ENCODE measurements at places on chromosomes 11 and 22.

DNA sequence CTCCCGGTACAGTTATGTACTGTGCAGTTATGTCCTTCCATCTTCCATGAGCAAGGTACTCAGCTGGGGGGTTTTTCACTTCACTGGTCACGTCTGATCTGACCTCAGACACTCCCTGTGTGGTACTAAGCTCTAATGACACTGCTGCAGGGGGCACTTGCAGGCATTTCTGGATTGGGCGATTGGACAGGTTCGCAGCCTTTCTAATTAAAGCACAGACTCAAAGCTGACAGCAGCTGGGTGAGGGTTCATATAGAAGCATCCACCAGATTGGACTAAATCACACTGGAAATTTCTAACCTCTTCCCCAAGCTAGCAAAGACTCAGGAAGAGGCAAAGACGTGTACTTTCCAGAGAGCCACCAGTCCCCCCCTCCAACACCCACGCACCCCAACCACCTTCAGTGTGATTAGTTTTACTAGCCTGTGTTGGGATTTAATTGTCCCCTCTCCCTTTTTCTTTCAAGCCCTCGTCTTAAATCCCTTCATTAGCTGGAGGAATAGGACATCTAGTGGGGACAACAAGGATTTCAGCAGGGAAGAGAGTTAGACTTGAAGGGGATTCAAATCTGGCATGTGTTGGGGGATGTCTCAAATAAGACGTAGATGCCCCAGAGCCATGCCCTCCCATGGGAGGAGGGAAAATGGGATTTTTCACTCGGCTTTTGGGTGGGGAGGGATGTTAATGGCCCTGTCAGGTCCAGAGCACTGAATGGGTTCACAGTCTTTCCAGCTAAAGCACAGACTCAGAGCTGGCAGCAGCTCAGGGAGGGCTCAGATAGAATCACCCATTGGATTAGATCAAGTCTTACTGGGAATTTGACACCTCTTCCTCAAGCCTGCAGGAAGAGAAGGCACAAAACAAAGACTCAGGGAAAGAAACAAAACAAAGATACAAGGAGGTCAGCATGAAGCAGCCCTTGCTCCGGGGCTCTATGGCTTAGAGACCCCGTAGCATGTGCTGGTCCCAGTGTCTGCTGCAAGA, 10.9 kb downstream of the INS start:
- no peak for DNase-seq

GRCh38 chr22:32355760-32356159, 1.9 kb upstream of the RFPL3 start:
- DNase-seq, result no peak

- no peak for DNase-seq
Measured at GRCh38 chr11:74838188-74838587, 89.5 kb downstream of the RNF169 start.

GRCh38 chr11:12134236-12134585, 23.8 kb downstream of the MICAL2 start:
- DNase-seq, result no peak

Data from K562 (cell line).